ENCODE measurements at places on chromosomes 4 and X.

DNA sequence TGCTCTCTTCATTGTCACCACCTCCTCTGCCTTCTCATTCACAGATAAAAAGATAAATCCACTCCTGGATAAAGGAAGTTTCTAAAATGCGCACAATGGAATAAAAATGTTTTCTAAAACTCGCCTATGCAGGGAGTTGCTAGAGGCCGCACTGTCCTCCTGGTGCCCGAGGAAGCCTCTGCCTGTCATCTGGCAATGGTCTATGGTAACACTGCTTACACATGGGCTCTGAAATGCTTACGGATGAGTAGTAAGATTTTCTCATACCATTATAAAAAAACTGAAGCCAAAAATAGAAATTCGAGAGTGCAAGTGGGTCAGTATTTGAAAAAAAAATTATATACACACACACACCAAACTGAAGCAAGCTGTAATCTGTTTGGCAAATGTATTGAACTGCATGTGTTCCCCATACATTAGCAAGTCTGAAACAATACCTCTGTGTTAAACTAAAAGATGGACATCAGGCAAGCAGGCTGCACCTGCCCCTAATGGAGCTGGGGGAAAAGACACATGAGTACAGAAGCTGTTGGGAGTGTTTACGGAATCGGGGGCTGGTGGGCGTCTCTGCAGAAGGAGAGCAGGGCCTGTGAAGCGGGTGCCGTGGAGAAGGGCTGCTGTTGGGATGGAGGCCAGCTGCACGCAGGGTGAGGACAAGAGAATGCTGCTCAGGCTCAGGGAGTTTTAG is 103.3 kb upstream of the FAT1 start:
- DNase-seq = no peak

- no peak for DNase-seq
These were observed 89.7 kb downstream of the LRP2BP start for GRCh38 chr4:185305979-185306442.

GRCh38 chrX:79511799-79512198 is 144.7 kb upstream of the ITM2A start:
- DNase-seq = no peak

- DNase-seq = no peak
These were observed 775.9 kb downstream of the CENPC start for GRCh38 chr4:66769441-66769840.

DNA sequence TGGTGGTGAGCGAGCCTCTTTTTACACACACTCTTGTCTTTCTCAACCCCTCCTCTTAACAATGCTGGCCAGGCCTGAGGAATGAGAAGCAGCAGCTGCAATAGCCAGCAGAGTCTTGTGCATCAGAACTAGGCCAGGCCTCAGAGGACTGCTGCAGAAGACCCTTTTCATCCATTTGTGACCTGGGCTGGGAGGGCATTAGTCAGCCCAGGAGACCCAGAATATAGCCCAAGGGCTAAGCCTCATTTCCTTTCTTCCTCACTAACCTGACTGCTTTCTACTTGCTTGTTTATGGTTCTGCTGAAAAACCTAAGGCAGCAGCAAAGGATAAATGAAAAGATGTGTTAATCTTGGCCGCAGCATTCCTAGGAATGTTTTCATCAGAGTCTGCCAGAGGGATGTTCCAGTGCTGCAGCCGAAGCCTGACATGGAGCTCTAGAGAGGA is 254.7 kb upstream of the AR start:
- DNase-seq = no peak

- no peak for DNase-seq
These were observed 151.0 kb downstream of the NHS start for GRCh38 chrX:17525762-17526555.

- DNase-seq = no peak
These were observed 74.8 kb upstream of the SLC34A2 start for GRCh38 chr4:25580633-25581467.

DNA sequence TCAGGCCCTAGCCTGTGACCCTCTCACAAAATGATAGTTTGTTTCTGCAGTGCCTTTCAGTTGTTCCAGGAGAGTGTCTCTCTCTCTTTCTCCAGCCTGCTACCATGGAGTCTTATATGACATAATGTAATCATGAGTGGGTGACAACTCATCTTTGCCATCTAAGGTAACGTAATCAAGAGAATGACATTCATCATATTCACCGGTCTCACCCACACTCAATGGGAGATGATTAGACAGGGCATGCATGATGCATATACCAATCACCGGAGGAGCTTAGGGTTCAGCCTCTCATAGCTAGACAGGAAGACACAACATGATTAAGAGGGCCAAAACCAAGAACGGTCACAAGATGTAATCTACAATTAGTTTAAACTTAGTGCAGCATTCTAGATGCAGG is 97.1 kb upstream of the FAM9B start:
- no peak for DNase-seq

DNA sequence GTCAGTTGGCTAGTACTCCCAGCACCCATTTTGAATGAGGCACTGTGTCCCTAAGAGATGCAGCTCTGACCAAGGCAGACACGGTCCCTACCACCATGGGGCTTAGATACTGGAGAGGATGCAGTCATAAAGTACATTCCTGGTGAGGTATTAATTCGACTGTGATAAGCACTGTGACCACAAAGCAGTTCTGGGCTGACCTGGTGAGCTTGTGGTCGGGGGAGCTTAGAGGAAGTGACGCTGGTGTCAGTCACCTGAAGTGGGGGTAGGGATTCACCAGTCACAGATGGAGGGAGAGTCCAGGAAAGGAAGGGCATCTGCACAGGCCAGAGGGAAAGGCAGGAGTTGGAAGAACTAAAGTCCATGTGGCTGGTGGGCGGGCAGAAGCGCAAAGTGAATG is 15.8 kb upstream of the CLTRN start:
- DNase-seq = peak; percentile 4

Data from GM20000 (cell line).